Right renal cortex interstitium (tissue), 3 donors: ENCODE measurements at places on chromosomes 5 and 9. TPM values are rescaled to one million over a fixed set of nuclear protein-coding genes. Genes with fewer than 3 reads are reported as not detected.

SPAG8 gene
- 7.0 TPM for polyA plus RNA-seq

FCN1 gene
- polyA plus RNA-seq: 2.6 TPM

PKD2L2 gene
- not detected for polyA plus RNA-seq

DNA sequence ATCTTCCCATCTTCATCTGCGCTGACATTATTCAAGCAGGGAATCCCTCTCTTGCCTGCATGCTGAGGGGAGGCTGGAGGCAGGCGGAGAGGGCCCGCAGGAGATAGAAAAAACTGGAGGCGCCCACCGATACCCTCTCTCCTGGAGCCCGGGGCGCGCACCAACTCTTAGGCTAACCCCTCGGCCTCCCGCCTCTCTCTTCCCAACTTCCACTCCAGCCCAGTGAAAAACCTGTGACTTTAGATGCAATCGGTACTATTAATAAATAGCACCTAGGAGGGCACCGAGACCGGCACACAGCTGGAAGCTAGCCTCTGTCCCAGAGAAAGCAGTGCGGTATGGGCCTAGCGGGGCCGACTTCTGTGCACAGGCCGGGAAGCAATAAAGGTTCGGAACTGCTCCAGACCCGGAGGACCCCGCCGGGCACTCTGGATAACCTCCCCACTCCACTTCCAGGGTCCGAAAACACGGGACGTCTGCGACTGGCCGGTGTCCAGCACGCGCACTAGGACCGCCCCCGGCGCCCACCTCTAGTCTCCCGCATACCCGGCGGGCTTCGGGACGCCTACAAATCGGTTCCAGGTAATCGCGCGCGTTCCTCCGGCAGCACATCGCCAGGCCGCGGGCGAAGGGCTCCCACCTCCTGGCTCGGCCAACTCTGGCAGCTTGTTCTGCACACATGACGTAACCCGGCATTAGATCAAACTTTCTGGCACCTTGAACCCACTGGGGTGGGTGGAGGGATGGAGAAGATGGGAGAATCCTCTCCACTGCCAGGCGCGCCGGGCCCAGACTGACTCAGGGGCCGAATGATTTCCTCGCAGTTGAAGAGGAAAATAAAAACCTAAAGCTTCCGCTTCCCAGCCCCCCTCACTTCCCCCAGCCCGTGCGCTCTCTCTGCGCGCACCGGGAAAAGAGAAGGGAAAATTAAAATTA is 1.4 kb downstream of the EFNA5 start:
- DNase-seq: peak; percentile 27

GTF3C4 gene
- polyA plus RNA-seq: 27.7 TPM

- DNase-seq: no peak
Measured at GRCh38 chr5:147743012-147743411, 39.5 kb downstream of the JAKMIP2 start.

DNA sequence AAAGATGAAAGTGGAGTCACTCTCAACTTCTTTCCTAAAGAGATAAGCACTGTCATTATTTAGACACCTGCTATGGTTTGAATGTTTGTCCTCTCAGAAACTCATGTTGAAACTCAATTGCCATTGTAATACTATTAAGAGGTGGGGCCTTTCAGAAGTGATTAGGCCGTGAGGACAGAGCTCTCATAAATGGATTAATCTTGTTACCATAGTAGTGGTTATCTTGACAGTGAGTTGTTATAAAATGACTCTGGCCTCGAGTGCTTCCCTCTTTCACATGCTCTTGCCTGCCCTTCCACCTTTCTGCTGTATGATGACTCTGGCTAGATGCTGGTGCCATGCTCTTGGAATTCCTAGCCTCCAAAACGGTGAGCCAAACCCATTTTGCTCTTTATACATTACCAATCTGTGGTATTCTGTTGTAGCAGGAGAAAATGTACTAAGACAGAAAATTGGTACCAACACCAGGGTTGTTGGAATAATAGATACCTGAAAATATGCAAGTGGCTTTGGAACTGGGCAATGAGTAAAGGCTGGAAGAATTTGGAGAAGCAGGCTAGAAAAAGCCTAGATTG is 38.0 kb downstream of the GDA start:
- no peak for DNase-seq

- no peak for DNase-seq
Measured at GRCh38 chr5:65141493-65141892, 340.2 kb downstream of the ADAMTS6 start.

PCDHGA6 gene
- polyA plus RNA-seq: 7.8 TPM

GRCh38 chr5:57650360-57651069 is 167.9 kb upstream of the ACTBL2 start:
- DNase-seq: no peak

- no peak for DNase-seq
Measured at GRCh38 chr9:91312717-91313325, 48.9 kb downstream of the AUH start.

GRCh38 chr5:168992687-168993086 is 308.3 kb downstream of the SLIT3 start:
- DNase-seq: no peak

DNA sequence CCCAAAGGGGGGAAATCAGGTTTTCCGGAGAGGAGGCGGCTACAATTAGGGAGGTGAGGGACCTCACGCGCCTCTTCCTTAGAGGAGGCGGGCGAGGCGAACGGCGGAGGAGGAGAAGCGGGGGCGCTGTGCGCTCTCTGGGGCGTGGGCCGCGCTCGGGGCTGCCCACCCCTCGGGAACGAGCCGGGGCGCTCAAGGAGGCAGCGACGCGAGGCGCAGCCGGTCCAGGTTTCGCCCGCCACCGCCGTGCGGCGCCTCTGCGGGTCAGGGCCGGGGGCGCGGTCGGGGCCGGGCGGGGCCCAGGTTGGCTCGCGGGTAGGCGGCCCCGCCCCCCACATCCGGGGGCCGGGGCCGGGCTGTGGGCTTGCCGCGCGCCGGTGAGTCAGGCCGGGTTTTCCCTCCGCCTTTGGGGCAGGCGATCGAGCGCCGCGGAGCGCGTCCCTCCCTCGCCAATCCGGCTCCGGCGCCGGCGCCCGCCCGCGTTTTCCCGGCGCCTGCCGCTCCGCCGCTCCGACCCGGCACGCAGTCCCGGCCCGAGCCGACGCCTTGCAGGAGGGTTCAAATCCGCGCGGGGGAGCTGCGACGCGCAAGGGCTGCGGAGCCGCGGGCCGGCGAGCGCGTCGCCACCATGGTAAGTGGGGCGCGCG is at the start of gene N4BP3:
TSS of gene N4BP3 (plus strand) at position 392 of the 647 bp plus-strand sequence. CDS start 6,052 bp downstream, outside the sequence.
- no peak for DNase-seq

SLCO6A1 gene
- polyA plus RNA-seq: not detected

C9orf153 gene
- polyA plus RNA-seq: 0.24 TPM

GRCh38 chr9:7828334-7828733 is 28.8 kb upstream of the DMAC1 start:
- DNase-seq: no peak

DNA sequence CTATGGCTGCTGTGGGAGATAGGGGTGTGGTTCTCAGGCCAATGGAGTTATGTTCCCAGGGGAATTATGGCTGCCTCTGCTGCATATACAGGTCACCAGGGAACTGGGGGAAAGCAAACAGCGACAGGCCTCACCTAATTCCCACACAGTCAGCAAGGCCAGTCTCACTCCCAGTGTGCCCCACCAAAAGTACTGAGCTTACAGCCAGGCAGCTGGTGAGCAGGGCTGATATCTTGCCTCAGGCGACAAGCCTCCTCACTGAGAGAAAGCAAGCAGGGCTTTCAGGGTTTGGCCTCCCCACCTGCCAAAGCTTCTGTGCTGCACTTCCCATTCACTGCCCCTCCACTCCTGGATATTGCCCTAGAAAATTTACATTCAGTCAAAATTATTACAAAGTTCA is 273.8 kb upstream of the TARS1 start:
- DNase-seq: no peak

DNA sequence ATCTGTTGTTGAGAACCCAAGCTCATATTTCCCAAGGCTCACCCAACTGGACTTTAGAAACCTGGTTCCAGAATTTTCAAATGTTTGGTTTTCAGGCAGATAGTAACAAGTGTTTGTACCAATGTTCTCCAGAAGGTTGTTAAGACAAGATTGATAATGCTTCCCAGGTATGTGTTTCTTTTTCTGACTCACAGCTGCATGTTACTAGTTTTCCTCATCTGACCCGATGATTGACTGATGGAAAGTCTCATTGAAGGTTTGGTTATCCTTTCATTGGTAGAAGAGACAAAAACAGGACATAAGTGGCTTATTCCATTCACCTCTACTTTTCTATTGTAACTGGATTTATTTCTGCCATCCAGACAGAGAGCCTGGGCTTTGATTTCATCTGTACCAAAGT is 10.4 kb downstream of the BASP1 start:
- no peak for DNase-seq

DNA sequence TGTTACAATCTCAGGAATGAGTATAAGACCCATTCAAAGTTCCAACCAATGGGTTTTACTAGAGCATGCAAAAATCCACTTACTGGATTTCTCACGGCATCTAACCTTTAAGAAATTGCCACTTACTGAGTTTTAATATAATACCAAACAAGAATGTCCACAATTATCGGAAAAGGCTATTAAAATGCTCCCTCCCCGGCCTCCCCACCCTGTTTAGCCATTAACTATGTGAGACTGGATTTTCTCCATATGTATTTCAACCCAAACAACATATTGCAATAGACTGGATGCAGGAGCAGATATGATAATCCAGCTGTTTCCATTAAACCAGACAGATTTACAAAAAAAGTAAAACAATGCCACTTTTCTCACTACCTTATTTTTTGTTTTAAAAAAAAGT is 4.1 kb downstream of the AGTPBP1 start:
- no peak for DNase-seq
